Activated CD4-positive, alpha-beta T cell treated with anti-CD3 and anti-CD28 coated beads, Interleukin-10, Interleukin-2, amounts not matched to agents 100 ng/mL and 50 ng/mL, durations not matched to agents 16 hours and 8 hours (primary cell): ENCODE measurements at places on chromosomes 7 and 10.

DNA sequence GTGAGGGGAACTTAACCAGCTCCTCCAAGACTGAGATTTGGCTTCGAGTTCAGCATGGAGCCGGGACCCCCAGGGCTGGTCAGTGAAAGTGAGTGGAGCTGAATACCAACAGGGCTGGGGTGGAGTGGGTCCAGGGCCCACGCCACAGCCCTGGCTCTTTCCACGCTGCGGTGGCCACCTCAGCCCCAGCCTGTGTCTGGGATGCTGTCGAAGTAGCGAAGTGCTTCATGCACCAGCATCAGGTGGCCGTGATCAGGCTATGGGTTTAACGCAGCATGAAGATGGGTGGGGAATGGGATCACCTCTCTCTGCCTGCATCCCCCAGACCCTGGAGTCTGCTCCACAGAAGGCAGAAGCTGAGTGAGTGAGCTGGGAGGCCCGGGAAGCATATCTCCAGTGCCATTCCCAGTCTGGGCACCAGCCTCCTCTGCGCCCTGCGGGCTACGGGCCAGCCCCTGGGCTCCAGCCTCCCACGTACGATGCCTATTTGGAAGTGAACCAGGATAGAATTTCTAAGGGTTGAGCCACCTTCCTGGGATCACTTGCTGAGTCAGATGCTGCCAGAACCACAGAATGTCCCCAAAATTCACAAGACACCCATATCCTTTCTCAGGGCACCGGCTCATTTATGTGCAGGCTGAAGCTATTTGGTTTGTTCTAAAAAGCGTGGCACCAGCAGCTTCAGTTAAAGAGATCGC, 131.1 kb upstream of the CHST15 start:
- DNase-seq = no peak

- DNase-seq = no peak
These were observed 107.4 kb downstream of the DNAJB6 start for GRCh38 chr7:157444011-157444842.

DNA sequence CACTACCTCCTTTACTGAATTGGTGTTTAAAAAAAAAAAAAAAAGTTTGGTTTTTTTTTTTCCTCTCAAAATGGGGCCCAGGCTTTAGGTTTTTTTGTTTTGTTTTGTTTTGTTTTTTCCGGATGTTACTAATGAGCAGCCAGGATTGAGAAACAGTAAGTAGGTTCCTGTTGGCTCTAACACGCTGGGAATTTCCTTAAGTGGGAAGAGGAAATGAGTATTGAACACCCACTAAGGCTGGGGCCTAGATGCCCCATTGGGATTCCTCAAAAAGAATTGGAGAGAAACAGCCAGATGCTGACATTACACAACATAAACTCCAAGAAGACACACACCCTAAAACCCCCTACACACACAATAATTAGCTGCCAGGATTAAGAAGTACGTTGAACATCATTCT, 102.2 kb upstream of the NANOS1 start:
- no peak for DNase-seq

GRCh38 chr7:120973849-120974248, 14.7 kb upstream of the CPED1 start:
- no peak for DNase-seq

- DNase-seq = no peak
These were observed 7.6 kb downstream of the SERPINE1 start for GRCh38 chr7:101134399-101134980.

DNA sequence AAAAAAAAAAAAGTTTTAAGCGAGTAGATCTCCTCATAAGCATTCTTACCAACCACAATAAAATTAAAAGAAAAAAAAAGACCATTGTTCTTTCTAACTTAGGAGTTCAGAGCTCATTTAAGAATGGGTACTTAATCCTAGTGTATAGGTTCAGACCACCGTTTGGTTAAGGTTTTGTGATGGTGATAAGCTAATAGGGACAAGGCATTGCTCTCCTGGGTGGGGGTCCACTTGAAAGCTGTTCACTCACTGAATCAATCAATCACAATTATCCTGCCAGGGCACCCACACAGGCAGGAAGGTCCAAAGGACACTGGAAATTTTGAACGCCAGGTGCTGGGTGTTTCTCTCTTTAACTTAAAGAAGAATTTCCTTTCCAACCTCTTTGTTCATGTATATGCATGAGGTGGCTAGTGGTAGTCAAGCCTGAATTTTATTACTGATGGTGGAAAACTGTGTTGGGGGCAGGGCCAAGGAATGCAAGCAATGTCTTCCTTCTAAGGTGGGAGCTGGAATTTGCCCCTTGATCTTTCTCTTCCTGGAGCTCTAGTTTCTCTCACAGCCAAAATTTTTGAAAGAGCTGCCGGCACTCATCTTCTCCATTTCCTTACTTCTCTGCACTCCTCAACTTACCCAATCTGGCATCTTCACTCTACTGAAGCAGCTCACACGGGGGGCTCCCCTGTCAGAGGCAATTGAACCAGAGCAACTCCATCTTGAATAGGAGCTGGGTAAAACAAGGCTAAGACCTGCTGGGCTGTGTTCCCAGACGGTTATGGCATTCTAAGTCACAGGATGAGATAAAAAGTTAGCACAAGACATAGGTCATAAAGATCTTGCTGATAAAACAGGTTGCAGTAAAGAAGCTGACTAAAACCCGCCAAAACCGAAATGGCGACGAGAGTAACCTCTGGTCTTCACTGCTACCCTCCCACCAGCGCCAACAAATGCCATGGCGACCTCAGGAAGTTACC, 7.5 kb upstream of the FAM131B start:
- no peak for DNase-seq

DNA sequence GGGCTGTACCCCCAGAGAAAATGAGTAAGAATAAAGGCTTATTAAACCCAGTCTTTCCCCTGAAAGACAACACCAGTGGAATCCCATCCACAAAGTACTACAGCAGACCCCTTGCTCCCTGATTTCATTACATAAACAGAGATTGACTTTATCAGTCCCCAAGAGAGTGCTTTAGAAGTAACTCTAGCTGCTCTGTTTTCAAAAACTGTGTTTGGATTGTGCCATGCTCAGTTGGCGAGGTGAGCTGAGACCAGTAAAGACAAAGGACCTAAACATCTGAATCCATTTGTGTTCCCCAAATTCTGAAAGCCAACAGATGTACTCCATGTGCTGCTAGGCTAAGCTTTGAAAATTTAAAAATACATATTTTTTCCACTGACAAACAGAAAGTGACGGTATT, 127.0 kb downstream of the ATE1 start:
- no peak for DNase-seq

DNA sequence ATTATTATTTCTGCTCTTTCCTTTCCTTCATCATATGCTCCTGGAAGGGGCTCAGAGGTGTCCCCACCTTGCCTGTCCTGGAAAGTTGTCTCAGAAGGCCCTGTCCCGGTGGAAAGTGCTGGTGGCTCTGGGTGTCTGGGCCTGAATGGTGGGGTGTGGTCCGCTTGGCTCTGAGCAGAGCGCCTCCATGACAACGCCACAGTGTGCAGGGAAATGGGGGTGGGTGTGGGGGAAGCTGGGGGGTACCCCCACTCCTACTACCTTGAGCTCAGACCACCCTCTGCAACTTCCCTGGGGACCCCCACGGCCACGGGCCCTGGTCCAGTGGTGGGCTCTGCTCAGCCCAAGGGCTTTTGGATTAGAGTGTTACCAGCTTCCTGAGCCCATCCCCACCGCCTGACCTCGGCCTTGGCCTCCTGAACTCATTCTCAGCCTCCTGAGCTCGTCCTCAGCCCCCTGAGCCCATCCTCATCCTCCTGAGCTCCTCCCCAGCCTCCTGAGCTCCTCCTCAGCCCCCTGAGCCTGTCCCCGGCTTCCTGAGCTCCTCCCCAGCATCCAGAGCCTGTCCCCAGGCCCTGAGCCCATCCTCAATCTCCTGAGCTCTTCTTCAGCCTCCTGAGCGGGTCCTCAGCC, 106.4 kb upstream of the FAM20C start:
- DNase-seq = no peak

- DNase-seq = no peak
These were observed at the start of gene AFAP1L2 for GRCh38 chr10:114404171-114405010. Gene AFAP1L2, minus strand, starts transcription at chr10:114404502. Its CDS starts 47 bp downstream, at chr10:114404455.
